ENCODE measurements at places on chromosomes 11 and 22. TPM values are rescaled to one million over a fixed set of nuclear protein-coding genes. Genes with fewer than 3 reads are reported as not detected.

FAM180B gene
- 0.94 TPM for total RNA-seq

PTPMT1 gene
- total RNA-seq, result 92.1 TPM

KCNQ1 gene
- not detected for total RNA-seq

SYNGR1 gene
- total RNA-seq, result 23.6 TPM

CASP1 gene
- 5.9 TPM for total RNA-seq

ADM gene
- total RNA-seq, result 44.0 TPM

GUCY1A2 gene
- 0.75 TPM for total RNA-seq

RIMBP3B gene
- not detected for total RNA-seq

ACTN3 gene
- total RNA-seq, result under 0.01 TPM

CCDC87 gene
- 0.15 TPM for total RNA-seq
